Esophagus (tissue), 2 donors: ENCODE measurements at places on chromosomes 3 and 15. TPM values are rescaled to one million over a fixed set of nuclear protein-coding genes. Genes with fewer than 3 reads are reported as not detected.

Gene RNU5B-1
- polyA plus RNA-seq = not detected

Gene GMNC
- not detected for polyA plus RNA-seq

Gene APOD
- polyA plus RNA-seq = 96.1 TPM

Gene LYSMD4
- 11.0 TPM for polyA plus RNA-seq

Gene TJP1
- polyA plus RNA-seq = 43.5 TPM

Gene DAZL
- polyA plus RNA-seq = not detected

Gene CHRNA5
- polyA plus RNA-seq = 2.3 TPM

Gene SLC2A2
- polyA plus RNA-seq = not detected

Gene VGLL3
- polyA plus RNA-seq = 0.54 TPM

Gene CCDC71
- 19.1 TPM for polyA plus RNA-seq

Gene IGSF11
- 0.67 TPM for polyA plus RNA-seq

Gene EXD1
- polyA plus RNA-seq = not detected

Gene FILIP1L
- 6.9 TPM for polyA plus RNA-seq

Gene LYZL4
- not detected for polyA plus RNA-seq

Gene CATSPER2
- polyA plus RNA-seq = 7.4 TPM

Gene SPINK8
- polyA plus RNA-seq = 2.6 TPM

Gene XCR1
- 0.34 TPM for polyA plus RNA-seq

Gene GP5
- polyA plus RNA-seq = 0.01 TPM

Gene HIGD2B
- not detected for polyA plus RNA-seq

Gene PGBD4
- polyA plus RNA-seq = 0.71 TPM

Gene RARB
- polyA plus RNA-seq = 2.2 TPM

Gene ANP32A
- 51.7 TPM for polyA plus RNA-seq

Gene GPR160
- polyA plus RNA-seq = 2.1 TPM

Gene GRIP2
- 0.39 TPM for polyA plus RNA-seq

Gene CPNE9
- not detected for polyA plus RNA-seq

Gene NR2E3
- 1.7 TPM for polyA plus RNA-seq

Gene SGO1
- polyA plus RNA-seq = 1.9 TPM

Gene ACVR2B
- 0.29 TPM for polyA plus RNA-seq

Gene GABRG3
- not detected for polyA plus RNA-seq

Gene TGM5
- polyA plus RNA-seq = 12.9 TPM

Gene FOXL2
- polyA plus RNA-seq = not detected

Gene TMEM45A
- 9.0 TPM for polyA plus RNA-seq

Gene CTXN2
- not detected for polyA plus RNA-seq

Gene IP6K2
- polyA plus RNA-seq = 67.8 TPM

Gene SERPINI2
- 0.71 TPM for polyA plus RNA-seq

Gene WDR93
- 0.02 TPM for polyA plus RNA-seq

Gene CLDN16
- polyA plus RNA-seq = 0.12 TPM

Gene P2RY13
- polyA plus RNA-seq = 0.68 TPM

Gene GOLGA8Q
- polyA plus RNA-seq = 0.22 TPM

Gene GP9
- polyA plus RNA-seq = not detected

Gene SPESP1
- polyA plus RNA-seq = 1.1 TPM

Gene SAMD7
- polyA plus RNA-seq = not detected

Gene CKMT1B
- polyA plus RNA-seq = 64.6 TPM

Gene MORC1
- polyA plus RNA-seq = not detected

Gene CEP70
- polyA plus RNA-seq = 8.3 TPM

Gene KCNMB3
- 1.1 TPM for polyA plus RNA-seq

Gene POLQ
- polyA plus RNA-seq = 3.2 TPM

Gene TNIK
- polyA plus RNA-seq = 3.2 TPM
